Stomach (tissue), 19 donors: ENCODE measurements at places on chromosomes 6 and 20. TPM values are rescaled to one million over a fixed set of nuclear protein-coding genes. Genes with fewer than 3 reads are reported as not detected.

CLPSL1 gene
- not detected for total RNA-seq

POU5F1 gene
- not detected for total RNA-seq

RIPOR3 gene
- 8.1 TPM for total RNA-seq

SIM1 gene
- total RNA-seq = 0.43 TPM

CPNE5 gene
- 15.9 TPM for total RNA-seq

TP53TG5 gene
- not detected for total RNA-seq

RRAGD gene
- total RNA-seq = 45.1 TPM

DEFB124 gene
- not detected for total RNA-seq

DSP gene
- total RNA-seq = 121 TPM

SYNJ2 gene
- 25.4 TPM for total RNA-seq

OXT gene
- not detected for total RNA-seq

FAXC gene
- total RNA-seq = 2.2 TPM

PACRG gene
- total RNA-seq = not detected

KIF13A gene
- total RNA-seq = 33.0 TPM

TAF4 gene
- total RNA-seq = 27.4 TPM

TMEM74B gene
- 0.73 TPM for total RNA-seq

ANKRD6 gene
- 4.2 TPM for total RNA-seq

TEAD3 gene
- 15.8 TPM for total RNA-seq

BCL2L1 gene
- total RNA-seq = 68.7 TPM

PPP1R16B gene
- total RNA-seq = 7.1 TPM

SYCP2L gene
- total RNA-seq = not detected

PSMB9 gene
- 5.4 TPM for total RNA-seq

FAM209B gene
- total RNA-seq = not detected

VIP gene
- 21.1 TPM for total RNA-seq

COL12A1 gene
- 20.3 TPM for total RNA-seq

ZC2HC1B gene
- total RNA-seq = 1.8 TPM

ASIP gene
- total RNA-seq = not detected

PI16 gene
- total RNA-seq = 1.7 TPM

BACH2 gene
- 10.8 TPM for total RNA-seq

THBD gene
- total RNA-seq = 23.9 TPM

KCNK5 gene
- total RNA-seq = 13.9 TPM

WFDC2 gene
- total RNA-seq = 2.6 TPM

RHAG gene
- 0.92 TPM for total RNA-seq

GPLD1 gene
- not detected for total RNA-seq

NHSL1 gene
- 36.2 TPM for total RNA-seq

ARMC12 gene
- not detected for total RNA-seq

TFAP2D gene
- total RNA-seq = not detected

PPIL6 gene
- not detected for total RNA-seq

UBE2V1 gene
- total RNA-seq = 61.8 TPM
